Left lung (tissue), 14 donors: ENCODE measurements at places on chromosomes 5 and 9. TPM values are rescaled to one million over a fixed set of nuclear protein-coding genes. Genes with fewer than 3 reads are reported as not detected.

Gene ERP44
- polyA plus RNA-seq, result 37.3 TPM

Gene PCDHB10
- 6.2 TPM for polyA plus RNA-seq

Gene NEUROG1
- polyA plus RNA-seq, result not detected

- DNase-seq, result peak; percentile 60
These were observed 74.7 kb downstream of the PIK3R1 start for GRCh38 chr5:68290260-68290674.

DNA sequence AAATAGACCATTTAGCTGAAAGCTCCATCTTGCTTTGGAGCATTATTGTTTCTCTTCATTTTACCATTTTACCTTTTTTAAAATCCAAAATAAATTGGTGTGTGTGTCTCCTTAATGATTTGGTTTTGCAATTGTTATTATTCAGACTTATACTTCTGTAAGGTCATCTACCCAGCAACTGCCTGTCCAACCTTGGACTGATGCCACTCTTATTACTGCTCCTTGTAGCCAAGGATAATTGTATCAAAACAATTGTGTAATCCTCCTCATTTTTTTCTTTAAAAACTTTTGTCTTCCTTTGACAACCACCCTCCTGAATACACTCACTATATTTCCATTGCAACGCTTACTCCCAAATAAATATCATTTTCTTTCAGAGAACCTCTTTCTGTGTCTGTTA lies 30.3 kb upstream of the HMGCR start:
- no peak for DNase-seq

Gene HEMGN
- polyA plus RNA-seq, result 3.7 TPM

Gene DCTN3
- polyA plus RNA-seq, result 88.6 TPM

Gene RNF224
- 4.7 TPM for polyA plus RNA-seq

- DNase-seq, result no peak
These were observed 153.3 kb downstream of the AUH start for GRCh38 chr9:91208419-91208745.

- no peak for DNase-seq
These were observed 651.0 kb upstream of the RORB start for GRCh38 chr9:73845954-73846690.

GRCh38 chr5:168822745-168823281 lies 243.6 kb upstream of the PANK3 start:
- DNase-seq, result no peak

DNA sequence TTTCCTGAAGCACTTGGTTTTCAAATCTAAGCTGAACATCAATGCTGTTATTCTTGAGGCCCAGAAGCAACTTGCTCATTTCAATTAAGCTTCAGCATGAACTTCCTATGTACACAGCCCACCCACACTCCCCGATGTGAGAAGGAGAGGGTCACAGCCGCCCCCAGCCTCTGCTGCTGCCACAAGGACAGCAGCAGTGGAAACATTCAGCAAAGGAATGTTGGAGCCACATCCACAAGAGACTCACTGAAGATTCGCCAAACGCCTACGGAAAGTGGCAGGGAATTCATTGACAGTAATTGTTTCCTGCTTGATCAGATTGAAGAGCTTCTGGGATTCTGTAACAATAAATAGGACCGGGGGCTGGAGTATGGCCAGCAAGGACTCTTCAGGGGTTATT lies 2.9 kb downstream of the TGFBI start:
- no peak for DNase-seq

GRCh38 chr5:109335114-109335513 lies 74.7 kb downstream of the PJA2 start:
- no peak for DNase-seq

Gene C9orf43
- polyA plus RNA-seq, result 0.53 TPM

Gene MOB3B
- 16.1 TPM for polyA plus RNA-seq

Gene TRIM7
- polyA plus RNA-seq, result 0.38 TPM

DNA sequence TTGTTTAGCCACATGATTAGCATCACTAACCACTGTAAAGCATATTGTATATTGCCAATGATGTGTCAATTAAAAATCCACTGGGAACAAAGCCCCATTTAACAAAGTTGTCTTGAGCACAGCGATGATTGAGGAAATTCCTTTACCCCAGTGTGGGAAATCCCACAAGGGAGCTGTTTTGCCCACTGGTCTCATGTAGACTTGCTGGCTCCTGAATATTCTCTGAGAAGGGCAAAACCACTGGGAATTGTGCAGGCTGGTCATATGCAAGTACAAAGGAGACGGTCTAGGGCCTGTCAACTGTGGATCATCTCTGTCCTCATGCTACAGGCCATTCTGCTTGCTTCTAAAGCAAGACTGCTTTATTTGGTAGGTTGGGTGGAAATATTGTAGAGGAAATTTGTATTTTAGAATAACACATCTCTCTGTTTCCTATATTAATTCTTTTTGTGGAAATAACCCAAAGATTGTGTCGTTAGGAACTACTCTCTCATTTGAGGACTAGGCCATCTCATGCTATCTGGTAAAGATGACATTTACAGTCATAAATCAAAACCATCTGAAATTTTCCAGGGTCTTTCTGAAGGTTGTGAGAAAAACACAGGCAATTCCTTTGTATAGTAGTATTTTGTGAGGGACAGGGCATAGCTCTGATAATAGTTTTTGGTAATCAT lies 60.2 kb downstream of the PARP8 start:
- DNase-seq, result no peak

Gene TPPP
- polyA plus RNA-seq, result 8.4 TPM

Gene SH3TC2
- 2.1 TPM for polyA plus RNA-seq

Gene CMBL
- polyA plus RNA-seq, result 23.3 TPM
